Fibroblast of the aortic adventitia (primary cell): ENCODE measurements at places on chromosomes 1 and 21. TPM values are rescaled to one million over a fixed set of nuclear protein-coding genes. Genes with fewer than 3 reads are reported as not detected.
A peak's percentile ranks its signal among the peaks of the same experiment; 100 is the strongest.

The RNU1-4 gene
- total RNA-seq = under 0.01 and 2,882 TPM in 2 replicates

The TRIM17 gene
- 7.0 TPM in 1 of 2 replicates, not detected in the other for total RNA-seq

DNA sequence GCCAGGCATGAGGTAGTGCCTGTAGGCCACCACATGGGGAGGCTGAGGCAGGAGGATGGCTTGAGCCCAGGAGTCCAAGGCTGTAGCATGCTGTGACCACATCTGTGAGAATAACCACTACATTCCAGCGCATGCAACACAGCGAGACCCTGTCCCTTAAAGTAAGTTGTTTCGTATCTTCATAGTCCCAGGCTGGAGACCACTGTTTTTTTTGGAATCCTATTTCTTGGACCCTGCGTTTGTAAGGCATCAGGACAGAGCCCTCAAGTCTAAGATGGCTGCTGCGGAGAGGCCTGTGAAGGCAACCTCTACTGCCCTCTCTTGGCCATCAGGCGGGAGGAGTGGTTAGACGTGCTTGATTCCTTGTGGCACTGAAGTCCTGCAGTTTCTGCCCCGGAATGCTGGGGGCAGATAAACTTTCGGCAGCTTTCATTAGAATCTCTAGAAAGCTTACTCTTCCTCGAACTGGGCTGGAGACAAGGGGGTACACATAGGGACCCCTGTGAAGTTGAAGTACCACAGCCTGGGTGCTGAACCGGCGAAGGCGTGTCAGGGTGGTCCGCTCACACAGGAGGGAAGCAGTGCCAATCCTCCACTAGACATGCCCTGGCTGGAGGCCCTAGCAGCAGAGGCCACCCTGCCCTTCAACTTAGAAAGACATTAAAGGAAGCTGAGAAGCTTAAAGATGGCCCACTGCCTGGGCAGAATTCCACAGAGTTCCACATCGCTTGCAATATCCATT, 36.6 kb downstream of the RABIF start:
- DNase-seq = peak; percentile 43

DNA sequence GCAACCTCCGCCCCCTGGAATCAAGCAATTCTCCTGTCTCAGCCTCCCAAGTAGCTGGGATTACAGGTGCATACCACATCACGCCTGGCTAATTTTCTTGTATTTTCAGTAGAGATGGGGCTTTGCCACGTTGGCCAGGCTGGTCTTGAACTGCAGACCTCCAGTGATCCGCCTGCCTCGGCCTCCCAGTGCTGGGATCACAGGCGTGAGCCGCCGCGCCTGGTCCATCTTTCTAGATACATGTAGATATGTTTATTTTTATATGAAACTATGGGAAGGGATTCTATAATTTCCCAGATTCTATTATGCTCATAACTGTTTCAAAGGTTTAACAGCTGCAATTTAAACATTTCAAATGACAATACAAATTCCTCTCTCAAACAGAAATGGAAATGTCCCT, 27.1 kb downstream of the CLCC1 start:
- DNase-seq = no peak

GRCh38 chr1:154973344-154974101, 958 bp upstream of the CKS1B start:
- DNase-seq = peak; percentile 98

- peak; percentile 52 for DNase-seq
Measured at GRCh38 chr21:43733529-43734071, 14.7 kb downstream of the PDXK start.

DNA sequence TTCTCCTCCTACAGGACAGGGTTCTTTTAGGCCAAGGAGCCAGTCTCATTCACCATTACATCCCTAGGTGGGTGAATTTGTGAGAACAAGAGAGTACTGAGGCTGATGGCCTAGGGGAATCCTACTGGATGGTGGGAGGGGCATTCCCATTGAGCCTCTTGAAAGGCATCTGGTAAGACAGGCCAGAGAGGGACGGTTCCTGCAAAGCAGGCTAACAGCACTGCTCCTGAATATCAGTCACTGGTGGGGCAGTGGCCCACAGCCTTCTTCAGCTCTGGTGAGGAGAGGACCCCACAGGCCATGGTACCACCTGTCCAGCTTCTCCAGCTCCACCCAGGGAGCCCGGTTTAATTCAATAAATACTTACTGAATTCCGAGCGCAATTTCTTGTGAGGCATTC, 125.9 kb upstream of the EDN2 start:
- DNase-seq = no peak
